ENCODE measurements at places on chromosomes 13 and 19.

- no peak for DNase-seq
These were observed 64.9 kb downstream of the HSPH1 start for GRCh38 chr13:31096654-31097302.

GRCh38 chr13:102021777-102022176 lies 380.1 kb downstream of the FGF14 start:
- DNase-seq, result no peak

GRCh38 chr19:1307755-1308303 lies 22.2 kb downstream of the EFNA2 start:
- no peak for DNase-seq

DNA sequence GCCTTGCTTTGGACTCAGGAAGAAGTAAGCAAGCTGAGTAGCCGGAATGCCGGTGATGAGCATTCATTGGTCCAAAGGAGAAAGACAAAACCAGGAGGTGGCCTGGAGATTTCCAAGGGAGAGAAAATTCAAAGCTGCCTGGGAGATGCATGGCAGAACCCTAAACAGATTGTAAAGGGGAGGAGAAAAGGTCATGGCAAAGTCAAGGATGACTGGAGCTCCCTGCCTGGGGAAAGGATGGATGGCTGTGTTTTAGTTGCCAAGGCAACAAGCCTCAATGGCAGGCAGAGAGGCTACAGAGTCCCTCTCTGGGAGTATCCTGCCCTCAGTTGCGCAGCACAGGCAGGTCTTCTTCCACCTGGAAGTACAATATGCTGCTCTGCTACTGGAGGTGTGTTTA lies 134.0 kb downstream of the ENOX1 start:
- no peak for DNase-seq

- peak; percentile 43 for DNase-seq
These were observed 1339.4 kb downstream of the EFNB2 start for GRCh38 chr13:105196052-105196451.

- DNase-seq, result peak; percentile 72
These were observed 539 bp upstream of the ZNF667 start for GRCh38 chr19:56477429-56478338.

GRCh38 chr19:29586401-29586800 lies 19.7 kb upstream of the POP4 start:
- DNase-seq, result no peak

GRCh38 chr13:54536112-54536511 lies 1507.5 kb downstream of the OLFM4 start:
- DNase-seq, result no peak

GRCh38 chr13:50451609-50452008 lies 391.9 kb downstream of the DLEU7 start:
- no peak for DNase-seq

DNA sequence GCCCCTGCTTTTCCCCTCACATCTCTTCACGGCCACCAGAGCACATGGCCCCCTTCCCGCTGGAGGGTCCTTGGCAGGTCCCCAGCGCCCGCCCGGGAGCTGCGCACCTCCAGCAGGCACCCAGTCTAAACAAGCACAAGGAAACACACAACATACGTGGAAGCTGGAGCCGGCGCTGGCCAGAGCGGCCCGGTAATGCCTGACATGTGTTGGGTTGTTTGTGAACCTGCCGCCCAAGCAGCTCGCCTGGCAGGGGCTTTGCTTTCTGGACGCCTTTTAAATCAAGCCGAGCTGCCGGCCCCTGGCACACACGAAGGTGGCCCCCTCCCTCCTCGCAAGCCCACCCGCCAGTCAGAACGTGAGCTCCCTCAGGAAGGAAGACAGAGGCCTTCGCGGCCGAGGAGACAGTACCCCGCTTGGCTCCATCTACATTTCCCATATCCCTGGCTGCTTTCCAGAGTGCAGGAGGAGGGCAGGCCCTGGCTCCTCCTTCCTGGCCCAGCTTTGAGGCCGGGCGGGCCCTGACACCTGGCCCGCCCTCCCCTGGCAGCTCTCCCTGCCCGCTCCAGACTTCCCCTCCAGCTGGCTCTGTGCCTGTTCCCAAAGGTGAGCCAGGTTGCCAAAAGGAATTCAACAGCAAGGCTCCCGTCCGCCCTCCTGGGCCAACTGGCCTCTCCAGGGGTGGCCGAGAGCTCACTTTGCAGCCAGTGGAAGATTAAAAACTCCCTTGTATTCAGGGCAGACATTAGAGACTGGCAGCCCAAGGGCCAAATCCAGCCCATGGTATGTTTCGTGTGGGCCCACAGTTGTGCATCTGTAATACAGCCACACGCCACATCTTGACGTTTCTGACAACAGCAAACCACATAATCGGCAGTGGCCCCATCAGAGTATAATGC lies 28.7 kb downstream of the COMP start:
- peak; percentile 37 for DNase-seq

- no peak for DNase-seq
These were observed 55.1 kb downstream of the KLF2 start for GRCh38 chr19:16379521-16380313.

DNA sequence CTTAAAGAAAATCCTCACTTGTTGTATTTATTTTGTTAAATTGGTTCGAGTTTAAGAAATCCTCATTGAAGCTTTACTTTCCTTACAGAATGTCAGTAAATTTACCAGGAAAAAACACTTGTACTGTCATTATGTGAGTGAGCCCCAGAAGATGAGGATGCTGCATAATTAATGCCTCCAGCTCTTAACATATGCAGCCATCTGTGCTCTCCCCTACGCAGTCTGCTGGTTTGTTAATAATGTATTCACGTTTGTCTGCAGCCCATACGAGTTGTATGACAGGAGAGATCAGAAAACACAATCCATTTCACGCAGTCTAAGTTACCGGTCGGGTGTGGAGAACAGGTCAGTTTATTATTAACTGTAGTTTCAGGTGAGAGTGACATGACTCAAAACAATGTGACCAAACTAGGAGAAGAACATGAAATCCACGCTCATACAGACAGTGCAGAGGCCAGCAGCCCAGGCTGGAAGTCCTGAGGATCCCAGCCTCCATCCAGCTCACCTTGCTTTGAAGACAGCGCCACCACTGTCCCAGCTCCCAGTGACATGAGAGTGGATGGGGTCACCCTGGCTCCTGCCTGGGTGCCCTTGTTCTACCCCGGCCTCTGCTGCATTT lies 19.8 kb upstream of the ATP11A start:
- DNase-seq, result no peak

GRCh38 chr13:74134777-74135325 lies 647 bp upstream of the KLF12 start:
- DNase-seq, result no peak

DNA sequence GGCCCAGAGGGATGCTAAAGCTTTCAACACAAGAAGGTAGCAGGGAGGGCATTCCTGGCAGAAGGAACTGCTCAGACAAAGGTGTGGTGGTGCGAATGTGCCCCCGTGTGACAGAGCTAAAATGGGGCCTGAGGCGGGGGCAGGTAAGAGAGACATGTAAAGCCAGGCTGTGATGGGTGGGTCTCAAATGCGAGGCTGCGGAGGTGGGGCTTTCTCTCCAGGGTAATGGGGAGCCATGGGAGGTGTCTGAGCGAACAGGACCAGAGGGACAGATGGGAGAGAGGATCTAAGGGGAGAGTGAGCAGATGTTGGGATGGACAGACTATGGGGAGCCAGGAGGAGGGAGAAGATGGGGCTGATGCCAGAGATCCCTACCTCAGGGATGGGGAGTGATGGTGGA lies 44.7 kb upstream of the NFIC start:
- DNase-seq, result no peak

- DNase-seq, result no peak
These were observed 7.2 kb downstream of the ABHD13 start for GRCh38 chr13:108225440-108225839.

GRCh38 chr19:35236638-35237400 lies 8.3 kb upstream of the FAM187B start:
- no peak for DNase-seq

DNA sequence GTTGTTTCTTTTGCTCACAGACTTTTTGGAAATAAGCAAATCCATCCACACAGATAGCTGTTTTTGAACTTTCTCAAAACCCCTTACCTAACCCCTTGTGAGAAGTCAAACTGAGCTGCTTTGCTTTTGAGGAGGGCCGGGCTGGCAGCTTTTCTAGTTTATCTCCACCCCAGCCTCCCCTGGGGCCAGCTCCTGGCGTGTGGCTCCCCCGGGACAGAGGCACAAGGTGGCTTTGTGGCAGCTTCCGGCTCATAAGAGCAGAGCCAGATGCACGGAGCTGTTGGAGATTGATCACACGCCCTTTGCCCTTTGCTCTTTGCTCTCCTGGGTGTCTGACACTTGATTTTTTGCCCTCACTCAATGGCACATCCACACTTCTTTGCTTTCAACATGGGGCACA lies 24.9 kb upstream of the RNF113B start:
- no peak for DNase-seq

DNA sequence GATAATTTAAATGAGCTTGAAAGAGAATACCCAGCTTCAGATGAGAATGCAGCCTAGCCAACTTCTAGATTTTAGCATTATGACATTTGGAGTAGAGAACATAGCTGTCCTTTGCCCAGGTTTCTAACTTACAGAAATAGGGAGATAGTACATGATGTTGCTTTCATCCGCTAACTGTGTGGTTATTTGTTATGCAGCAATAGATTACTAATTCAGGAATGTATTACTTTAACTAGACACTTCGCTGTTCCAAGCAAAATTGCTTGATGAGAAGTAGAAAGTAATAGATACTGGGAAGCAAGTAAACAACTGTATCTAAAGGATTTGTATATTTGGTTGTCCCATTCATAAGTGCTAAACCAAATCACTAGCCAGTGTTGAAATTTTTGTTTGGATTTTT lies 790.9 kb upstream of the PRR20A start:
- DNase-seq, result no peak

- peak; percentile 49 for DNase-seq
These were observed 29.4 kb downstream of the SPC24 start for GRCh38 chr19:11125994-11126685.

- no peak for DNase-seq
These were observed 32.8 kb downstream of the IGFL2 start for GRCh38 chr19:46180701-46181387.

GRCh38 chr13:75319254-75319653 lies 162.7 kb downstream of the TBC1D4 start:
- DNase-seq, result no peak

GRCh38 chr13:21077788-21078353 lies 16.5 kb upstream of the LATS2 start:
- no peak for DNase-seq

- no peak for DNase-seq
These were observed 216.5 kb downstream of the RFC3 start for GRCh38 chr13:34034411-34034810.

DNA sequence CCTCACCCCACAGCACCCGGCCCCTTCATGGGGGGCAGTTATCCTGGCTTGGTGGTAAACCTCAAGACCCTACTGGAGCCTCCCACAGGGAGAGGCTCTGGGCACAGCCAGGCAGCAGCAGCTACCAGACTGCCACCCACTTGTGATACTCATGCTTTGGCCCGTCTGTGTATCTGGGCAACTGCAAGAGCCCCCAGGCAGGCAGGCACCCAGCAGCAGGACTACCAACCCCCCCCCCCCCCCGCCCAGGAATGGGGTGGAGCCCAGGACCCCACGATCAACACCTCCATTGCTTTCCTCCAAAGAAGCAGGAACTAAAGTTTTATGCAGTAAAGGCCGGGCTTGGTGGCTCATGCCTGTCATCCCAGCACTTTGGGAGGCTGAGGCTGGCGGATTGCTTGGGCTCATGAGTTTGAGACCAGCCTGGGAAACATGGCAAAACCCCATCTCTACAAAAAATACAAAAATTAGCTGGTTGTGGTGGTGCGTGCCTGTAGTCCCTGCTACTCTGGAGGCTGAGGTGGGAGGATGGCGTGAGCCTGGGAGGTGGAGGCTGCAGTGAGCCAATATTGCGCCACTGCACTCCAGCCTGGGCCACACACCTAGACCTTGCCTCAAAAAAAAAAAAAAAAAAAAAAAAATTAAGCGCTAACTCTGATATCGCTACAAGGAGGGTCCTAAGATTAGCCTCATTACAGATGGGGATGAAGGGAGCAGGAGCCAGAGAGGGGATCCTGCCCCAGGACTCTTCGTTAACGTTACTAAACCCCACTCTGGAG lies 1.1 kb upstream of the LYL1 start:
- DNase-seq, result no peak

DNA sequence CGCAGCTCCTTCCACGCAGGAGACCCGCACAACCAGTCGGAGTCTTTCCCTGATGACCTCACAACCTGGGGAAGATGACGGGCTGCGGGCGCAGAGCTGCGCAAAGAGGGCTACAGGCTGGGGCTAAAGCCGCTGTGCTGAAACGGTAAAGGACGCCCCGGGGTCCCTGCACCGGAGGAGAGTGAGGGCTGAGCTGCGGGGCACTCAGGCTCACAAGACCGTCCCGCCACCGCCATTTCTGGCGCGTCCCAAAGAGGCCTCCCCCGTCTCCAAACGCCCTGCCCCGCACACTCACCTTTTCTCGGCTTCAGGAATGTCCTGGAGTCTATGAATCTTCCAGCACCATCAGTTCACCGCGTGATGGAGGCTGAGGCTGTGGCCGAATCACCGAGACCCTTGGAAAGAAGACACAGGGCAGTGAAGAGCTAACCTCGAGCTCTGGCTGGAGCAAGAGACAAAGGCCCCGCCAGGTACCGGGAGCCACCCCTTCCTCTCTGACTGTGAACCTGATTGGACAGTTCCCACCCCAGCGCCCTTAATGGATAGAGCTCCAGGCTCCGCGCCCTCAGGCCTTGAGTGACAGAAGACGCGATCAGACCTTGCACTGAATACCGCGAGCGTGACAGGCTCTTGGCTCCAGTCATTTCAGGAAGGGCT lies 41.8 kb upstream of the ZNF429 start:
- DNase-seq, result no peak

DNA sequence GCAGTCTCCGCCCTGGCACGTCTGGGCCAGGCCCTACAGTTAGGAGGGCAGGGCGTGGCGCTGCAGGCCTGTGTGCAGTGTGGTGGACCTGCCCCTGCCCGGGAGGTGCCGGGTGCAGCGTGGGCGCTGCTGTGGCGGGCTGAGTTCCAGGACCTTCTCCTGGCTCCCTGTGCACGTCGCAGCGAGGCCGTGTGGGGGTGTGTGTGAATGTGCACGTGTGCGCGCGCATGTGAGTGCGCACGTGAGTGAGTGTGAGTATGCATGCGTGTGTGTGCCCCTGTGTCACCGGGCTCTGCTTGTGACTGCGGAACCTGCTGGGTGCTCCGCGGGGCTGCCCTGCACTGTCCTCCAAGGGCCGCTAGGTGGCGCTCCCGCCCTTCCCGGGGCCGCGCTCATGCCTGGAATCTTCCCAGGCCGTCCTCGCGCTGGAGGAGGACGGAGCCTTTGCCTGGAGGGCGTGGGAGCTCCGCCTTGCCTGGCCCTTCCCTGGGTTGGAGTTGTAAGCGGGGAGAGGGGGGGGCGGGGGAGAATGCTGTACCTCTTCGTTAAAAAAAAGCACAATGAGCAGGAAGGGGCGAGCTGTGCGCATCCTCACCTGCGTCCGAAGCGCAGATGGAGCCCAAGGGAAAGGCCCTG lies 79.3 kb downstream of the KDM4B start:
- DNase-seq, result peak; percentile 55

All from astrocyte of the cerebellum (primary cell).